ENCODE measurements at places on chromosomes 1 and 21.

- no peak for DNase-seq
Measured at GRCh38 chr1:101161619-101162018, 75.2 kb upstream of the S1PR1 start.

- no peak for DNase-seq
Measured at GRCh38 chr1:26023826-26024225, 2.3 kb downstream of the EXTL1 start.

DNA sequence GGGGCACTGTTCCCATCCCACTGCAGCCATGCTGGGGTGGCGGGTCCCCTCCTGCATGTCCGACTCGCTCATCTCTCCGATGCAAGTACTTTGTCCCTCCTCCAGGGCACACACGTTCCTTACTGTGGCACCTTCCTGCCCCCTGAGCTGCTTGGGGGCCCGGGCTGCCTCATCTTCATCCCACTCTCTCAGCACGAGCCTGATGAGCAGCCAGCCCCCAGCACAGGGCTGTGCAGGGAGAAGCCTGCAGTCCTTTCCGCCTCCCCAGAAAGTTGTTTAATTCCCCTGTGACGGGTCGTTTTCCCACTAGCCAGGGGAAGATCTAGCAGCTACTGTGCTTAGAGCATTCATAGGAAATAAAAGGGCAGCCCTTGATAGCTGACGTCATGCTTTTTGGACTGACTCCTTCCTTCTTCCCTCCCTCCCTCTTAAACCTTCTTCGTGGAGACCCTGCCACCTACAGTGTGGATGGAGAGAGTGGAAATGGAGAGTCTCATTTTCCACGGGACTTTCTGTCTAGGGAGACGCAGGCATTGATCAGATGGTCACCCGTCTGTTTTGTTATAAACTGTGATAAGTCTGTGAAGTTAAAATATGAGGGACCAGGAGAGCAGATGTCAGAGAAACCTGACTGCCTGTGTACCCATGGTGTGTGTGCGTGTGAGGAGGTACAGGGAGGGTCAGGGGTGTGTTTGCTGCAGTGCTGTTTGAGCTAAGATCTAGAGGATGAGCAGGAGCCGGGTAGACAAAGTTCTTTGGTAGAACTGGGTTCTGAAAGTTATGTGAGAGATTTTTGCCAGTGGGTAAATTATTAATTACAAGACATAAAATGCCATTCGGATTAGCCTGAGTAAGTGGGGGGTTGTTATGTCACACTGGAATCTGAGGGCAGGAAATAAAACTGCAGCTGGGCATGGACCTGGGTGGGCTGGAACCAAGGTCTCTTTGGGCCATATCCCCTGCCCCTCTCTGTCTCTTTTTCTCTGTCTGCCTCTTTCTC, 34.3 kb downstream of the GPR137B start:
- no peak for DNase-seq

GRCh38 chr1:14654554-14654953, 56.1 kb downstream of the KAZN start:
- no peak for DNase-seq

GRCh38 chr1:32742199-32742947, 39.8 kb upstream of the SYNC start:
- no peak for DNase-seq

GRCh38 chr1:39576016-39576657, 453 bp downstream of the PABPC4 start:
- peak; percentile 21 for DNase-seq

GRCh38 chr1:18581420-18581880, 49.2 kb upstream of the PAX7 start:
- no peak for DNase-seq

GRCh38 chr1:243718893-243719292, 131.2 kb downstream of the AKT3 start:
- no peak for DNase-seq

- DNase-seq: peak; percentile 31
Measured at GRCh38 chr1:161962091-161962887, 61.4 kb downstream of the OLFML2B start.

DNA sequence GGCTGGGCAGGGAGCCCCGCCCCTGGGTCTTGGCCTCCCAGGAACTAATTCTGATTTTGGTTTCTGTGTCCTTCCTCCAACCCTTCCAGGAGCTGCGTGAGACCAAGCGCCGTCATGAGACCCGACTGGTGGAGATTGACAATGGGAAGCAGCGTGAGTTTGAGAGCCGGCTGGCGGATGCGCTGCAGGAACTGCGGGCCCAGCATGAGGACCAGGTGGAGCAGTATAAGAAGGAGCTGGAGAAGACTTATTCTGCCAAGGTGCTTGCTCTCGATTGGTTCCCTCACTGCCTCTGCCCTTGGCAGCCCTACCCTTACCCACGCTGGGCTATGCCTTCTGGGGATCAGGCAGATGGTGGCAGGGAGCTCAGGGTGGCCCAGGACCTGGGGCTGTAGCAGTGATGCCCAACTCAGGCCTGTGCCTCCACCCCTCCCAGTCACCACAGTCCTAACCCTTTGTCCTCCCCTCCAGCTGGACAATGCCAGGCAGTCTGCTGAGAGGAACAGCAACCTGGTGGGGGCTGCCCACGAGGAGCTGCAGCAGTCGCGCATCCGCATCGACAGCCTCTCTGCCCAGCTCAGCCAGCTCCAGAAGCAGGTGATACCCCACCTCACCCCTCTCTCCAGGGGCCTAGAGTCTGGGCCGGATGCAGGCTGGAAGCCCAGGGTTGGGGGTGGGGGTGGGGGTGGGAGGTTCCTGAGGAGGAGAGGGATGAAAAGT, 18.5 kb upstream of the SEMA4A start:
- DNase-seq: no peak

DNA sequence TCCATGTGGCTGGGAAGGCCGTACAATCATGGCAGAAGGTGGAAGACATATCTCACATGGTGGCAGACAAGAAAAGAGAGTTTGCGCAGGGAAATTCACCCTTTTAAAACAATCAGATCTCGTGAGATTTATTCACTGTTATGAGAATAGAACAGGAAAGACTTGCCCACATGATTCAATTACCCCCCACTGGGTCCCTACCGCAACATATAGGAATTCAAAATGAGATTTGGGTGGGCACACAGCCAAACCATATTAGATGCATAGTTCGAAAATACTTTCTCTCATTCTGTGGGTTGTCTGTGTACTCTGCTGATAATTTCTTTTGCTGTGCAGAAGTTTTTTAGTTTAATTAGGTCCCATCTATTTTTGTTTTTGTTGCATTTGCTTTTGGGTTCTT, 990.3 kb downstream of the PLA2G4A start:
- DNase-seq: no peak

GRCh38 chr1:155909894-155910293, 1.3 kb downstream of the RIT1 start:
- DNase-seq: peak; percentile 25

DNA sequence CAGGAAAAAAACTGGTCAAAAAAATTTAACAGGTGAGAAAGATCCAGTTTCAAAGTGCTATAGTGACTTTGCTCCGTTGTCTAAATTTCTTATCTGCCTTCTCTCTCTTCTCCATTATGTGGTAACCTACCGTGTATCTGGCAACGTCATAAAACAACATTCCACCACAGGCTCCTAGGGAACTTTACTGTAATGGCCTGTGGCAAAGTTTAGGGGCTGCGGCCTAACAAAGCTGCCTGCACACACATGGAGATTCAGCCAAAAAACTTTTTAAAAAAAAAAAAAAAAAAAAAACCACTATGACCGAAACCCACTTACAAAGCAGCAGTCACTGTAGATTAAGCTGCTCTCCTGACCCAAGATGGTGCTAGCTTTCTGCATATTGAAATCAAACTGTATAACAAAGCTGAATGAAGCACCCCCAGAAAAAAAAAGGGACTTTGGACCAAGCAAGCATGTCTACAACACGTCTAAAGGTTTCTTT, 202.6 kb downstream of the SLC45A1 start:
- DNase-seq: no peak

DNA sequence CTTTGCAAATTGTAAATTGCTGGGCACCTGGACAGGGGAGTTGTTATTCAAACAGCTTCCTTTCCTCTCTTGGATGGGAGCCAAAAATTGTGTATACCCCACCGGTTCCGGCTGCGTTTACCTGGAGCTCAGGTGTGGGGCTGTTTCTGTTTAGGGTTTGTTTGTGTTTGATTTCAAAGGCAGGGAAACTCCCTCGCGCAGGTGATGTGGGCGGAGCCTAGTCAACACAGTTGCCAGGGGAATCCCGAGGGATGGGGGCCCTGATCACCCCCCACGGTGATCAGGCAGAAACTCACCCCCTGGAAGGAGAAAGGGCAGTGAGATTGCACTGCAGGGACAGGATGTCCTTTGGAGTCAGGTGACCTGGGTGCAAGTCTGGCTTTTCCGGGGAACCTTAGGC, 28.3 kb downstream of the CDCP2 start:
- no peak for DNase-seq

- no peak for DNase-seq
Measured at GRCh38 chr1:62426794-62427193, 10.1 kb upstream of the USP1 start.
